ENCODE measurements at places on chromosomes 2 and 18.

- no peak for DNase-seq
Measured at GRCh38 chr2:158305501-158305900, 151.1 kb downstream of the CCDC148 start.

- DNase-seq = no peak
Measured at GRCh38 chr2:67437114-67437513, 40.0 kb downstream of the ETAA1 start.

GRCh38 chr18:9604348-9604747 lies 10.0 kb downstream of the PPP4R1 start:
- DNase-seq = no peak

DNA sequence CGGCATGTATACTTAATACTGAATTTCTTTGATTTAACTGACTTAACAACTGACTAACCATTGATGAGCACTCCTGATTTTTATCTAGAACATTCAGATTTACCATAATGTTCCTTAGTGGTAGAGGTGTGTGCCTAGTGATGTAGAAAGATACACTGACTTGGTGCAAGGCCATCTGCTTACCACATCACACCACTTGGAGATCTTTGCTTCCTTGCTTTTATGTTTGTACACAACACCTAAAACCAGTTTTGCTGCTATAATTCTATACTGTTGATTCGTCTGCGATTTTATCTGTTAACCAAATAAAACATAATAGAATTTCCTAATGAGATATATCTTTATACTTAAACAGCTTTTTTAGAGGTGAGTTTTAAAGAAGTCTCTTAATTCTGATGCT lies 3.9 kb upstream of the FARP2 start:
- no peak for DNase-seq

- DNase-seq = no peak
Measured at GRCh38 chr2:165440367-165440766, 29.1 kb upstream of the CSRNP3 start.

- no peak for DNase-seq
Measured at GRCh38 chr2:118803012-118803411, 44.4 kb downstream of the EN1 start.

GRCh38 chr2:200158647-200159356 lies 147.7 kb upstream of the SPATS2L start:
- no peak for DNase-seq

DNA sequence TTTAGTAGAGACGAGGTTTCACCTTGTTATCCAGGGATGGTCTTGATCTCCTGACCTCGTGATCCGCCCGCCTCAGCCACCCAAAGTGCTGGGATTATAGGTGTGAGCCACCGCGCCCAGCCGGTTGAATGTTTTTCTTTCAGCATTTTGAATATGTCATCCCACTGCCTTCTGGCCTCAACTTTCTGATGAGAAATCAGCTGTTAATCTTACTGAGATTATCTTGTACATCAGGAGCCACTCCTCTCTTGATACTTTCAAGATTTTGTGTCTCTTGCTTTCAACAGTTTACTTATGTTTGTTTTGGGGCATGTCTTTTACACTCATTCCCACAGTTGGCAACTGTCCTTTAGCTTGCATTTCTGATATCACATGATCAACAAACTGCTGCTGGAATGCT lies 46.3 kb downstream of the CCDC150 start:
- no peak for DNase-seq

GRCh38 chr18:32346671-32347070 lies 124.0 kb downstream of the GAREM1 start:
- no peak for DNase-seq

- no peak for DNase-seq
Measured at GRCh38 chr18:4351005-4351404, 104.1 kb downstream of the DLGAP1 start.

DNA sequence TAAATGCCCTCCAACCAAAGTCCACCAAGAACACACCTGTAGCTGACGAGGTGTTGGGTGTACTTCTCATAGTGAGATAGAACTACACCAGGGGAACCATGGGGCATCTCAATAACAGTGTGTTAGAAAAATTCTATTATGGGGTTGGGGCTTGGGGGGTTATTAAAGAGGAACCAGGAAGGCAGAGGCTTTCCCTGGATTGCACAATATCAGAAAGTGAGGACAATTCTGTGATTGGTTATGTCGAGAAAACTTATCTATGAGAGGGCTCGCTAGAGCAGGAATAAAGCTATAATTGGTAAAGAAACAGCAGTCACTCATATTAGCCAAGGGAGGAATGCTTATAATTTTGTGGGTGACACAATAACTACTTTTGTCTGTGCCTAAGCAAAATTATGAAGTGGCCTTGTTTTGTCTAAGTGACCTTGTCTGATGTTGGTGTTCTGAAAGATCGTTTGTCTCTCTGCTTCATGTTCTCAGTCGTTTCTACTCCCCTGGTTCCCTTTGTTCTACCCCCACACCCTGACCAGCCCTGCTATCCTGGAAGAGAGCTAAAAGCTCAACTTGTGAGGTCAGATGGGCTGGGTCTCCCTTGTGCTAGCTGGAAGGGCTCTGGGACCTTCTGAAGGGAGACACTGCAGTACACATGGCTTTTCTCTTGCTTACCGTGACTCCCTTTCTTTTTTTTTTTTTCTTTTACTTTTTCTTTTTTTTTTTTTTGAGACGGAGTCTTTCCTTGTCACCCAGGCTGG lies 21.6 kb upstream of the INO80C start:
- no peak for DNase-seq

- no peak for DNase-seq
Measured at GRCh38 chr2:39395313-39395712, 41.8 kb downstream of the MAP4K3 start.

- DNase-seq = no peak
Measured at GRCh38 chr18:47062471-47062870, 27.1 kb upstream of the ELOA2 start.

DNA sequence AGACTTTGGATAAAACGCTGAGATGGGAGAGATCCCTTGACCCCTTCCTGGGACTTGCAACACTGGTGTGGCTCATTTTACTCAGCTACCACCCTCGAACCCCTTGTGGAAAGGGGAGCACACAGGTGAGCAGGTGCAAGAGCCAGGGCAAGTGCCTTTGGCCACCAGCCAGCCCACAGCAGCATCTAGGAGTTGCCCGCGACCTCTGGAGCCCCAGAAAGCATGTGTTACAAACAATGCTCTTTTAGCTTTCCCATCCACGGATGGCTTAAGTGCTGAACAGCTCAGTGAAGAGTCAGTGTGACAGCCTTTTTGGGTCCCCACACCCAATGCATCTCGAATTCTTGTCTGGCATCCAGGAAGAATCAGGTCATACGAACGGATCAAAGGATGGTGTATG lies 197.8 kb downstream of the MEMO1 start:
- no peak for DNase-seq

DNA sequence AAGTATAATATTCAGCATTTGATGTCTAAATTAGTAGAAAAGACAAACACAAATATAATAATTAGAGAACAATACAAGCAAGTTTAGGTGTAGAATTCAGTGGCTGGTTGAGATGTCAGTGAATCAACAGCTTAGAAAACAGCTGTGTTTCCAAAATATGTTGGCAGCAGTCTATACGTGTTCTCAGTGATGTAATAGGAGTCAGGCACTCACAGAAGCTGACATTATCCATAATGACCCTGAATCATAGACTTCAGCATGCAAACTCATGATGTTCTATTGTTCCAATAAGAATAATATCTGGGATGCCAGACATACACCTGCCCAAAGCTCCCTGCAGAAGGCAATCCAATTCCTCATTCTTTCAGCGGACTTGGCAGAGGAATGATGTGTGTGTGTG lies 164.7 kb downstream of the SLC8A1 start:
- DNase-seq = no peak

- no peak for DNase-seq
Measured at GRCh38 chr2:10124538-10125045, 2.1 kb downstream of the RRM2 start.

GRCh38 chr18:3340682-3341097 lies 78.8 kb downstream of the MYL12B start:
- DNase-seq = no peak

DNA sequence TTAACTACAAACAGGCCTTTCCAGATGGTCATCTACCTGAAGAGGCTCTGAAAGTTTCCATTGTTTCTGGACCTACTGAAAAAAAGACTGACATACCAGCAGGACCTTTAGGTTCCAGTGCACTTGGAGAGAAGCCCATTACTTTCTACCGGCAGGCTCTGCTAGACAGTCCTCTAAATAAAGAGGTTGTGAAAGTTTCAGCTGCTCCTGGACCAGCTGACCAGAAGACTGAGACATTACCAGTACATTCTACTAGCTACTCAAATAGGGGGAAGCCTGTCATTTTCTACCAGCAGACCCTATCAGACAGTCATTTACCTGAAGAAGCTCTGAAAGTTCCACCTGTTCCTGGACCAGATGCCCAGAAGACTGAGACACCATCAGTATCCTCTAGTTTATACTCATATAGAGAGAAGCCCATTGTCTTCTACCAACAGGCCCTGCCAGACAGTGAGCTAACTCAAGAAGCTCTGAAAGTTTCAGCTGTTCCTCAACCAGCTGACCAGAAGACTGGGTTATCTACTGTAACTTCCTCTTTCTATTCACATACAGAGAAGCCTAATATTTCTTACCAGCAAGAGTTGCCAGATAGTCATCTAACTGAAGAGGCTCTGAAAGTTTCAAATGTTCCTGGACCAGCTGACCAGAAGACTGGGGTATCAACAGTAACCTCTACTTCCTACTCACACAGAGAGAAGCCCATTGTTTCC lies 65.8 kb downstream of the ALMS1 start:
- no peak for DNase-seq

GRCh38 chr2:227479865-227480475 lies 8.0 kb downstream of the AGFG1 start:
- no peak for DNase-seq

DNA sequence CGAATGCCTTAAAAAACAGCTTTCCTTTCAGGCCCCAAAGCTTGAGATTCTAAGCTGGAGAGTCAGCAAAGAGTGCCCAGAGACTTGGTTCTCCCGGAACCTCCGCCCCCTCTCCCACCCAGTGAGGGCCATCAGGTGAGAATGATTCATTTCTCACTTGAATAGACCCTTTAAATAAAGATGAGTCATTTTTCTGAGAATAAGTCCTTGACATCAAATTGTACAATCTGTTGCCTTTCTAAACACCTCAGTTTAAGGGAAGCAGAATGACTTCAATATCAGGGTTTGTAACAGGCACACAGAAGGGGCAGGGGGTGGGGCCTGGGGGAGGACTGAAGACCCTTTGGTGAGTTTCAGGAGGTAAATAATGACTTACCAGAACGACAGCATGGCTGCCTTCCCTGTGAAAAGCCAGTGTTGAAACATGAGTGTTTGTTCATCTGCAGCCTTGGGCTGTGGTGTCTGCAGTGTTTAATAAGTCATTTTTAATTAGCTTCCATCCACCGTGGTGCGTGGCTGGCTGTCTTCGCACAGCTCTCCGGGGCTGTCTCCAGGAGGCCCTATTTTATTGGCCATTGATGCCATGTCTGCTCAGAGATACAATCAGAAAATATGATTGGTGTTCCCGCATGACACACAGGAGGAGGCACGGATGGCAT lies 134.9 kb upstream of the ZNF236 start:
- no peak for DNase-seq

DNA sequence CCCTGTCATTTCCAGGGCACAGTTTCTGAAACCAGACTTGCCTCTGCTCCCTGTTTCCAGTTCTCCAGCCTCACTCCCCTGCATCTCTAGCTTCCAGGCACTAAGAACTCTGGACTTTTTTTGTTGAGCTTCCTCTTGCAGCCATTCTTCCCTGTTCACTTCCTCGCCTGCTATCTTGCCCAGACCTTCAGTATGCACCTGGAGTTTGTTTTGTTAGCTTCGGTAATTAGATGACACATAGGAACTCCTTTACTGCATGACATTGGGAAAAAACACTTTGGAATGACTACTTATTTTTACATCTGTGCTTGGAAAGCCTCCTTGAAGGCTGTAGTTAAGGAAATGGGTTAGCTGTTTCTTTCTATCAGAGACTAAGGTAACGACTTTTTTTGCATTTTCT lies 35.2 kb downstream of the OTOF start:
- DNase-seq = no peak

DNA sequence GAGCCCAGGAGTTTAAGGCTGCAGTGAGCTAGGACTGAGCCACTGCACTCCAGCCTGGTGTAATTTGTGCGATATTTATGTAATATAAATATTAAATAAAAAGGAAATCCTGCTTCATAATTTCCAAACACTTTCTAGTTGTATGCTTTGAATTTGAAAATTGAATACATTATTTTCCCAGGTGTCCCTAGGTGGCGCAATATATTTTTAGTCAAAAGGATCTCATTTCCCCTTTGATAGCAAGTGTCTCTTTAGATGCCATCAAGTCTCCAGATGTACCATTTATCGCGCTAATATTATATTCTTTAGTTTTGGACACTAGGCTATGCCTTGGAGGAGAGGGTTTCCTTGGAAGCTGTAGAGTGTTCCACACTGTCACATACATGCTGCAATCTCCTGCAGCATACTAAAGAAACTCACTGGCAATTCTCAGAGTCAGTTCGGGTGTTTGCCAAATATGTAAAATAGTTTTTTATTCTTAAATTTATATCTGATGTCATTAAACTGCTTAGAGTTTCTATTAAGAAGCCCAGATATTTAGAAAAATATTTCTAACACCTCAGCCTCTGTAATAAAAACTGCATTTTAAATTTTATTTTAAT lies 5.6 kb upstream of the WDR7 start:
- DNase-seq = no peak

GRCh38 chr2:219648176-219648575 lies 20.7 kb downstream of the SLC4A3 start:
- no peak for DNase-seq

DNA sequence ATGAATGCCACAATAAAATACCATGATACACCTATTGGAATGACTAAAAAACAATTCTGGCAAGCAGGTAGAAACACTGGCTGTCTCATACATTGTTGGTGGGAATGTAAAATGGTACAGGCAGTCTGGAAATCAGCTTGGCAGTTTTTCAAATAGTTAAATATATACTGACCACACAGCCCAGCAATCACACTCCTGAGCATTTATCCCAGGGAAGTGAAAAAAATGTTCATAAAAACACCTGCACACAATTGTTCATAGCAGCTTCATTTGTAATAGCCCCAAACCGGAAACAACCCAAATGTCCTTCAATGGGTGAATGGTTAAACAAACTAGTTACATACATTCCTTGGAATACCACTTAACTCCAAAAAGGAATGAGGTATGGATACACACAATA lies 137.2 kb downstream of the TFCP2L1 start:
- DNase-seq = no peak

- DNase-seq = no peak
Measured at GRCh38 chr2:12340164-12340563, 376.6 kb upstream of the TRIB2 start.

GRCh38 chr2:15840148-15840547 lies 100.2 kb upstream of the MYCN start:
- no peak for DNase-seq

- no peak for DNase-seq
Measured at GRCh38 chr18:42893977-42894376, 221.5 kb downstream of the RIT2 start.

- no peak for DNase-seq
Measured at GRCh38 chr2:73091164-73091563, 19.7 kb upstream of the SFXN5 start.

All from left ventricle myocardium inferior (tissue), 1 donor.